Activated CD4-positive, alpha-beta T cell treated with anti-CD3 and anti-CD28 coated beads, Interleukin-2, amount 10 ng/mL, durations not matched to agents 7 days and 5 days (primary cell): ENCODE measurements at places on chromosomes 7 and 10. TPM values are rescaled to one million over a fixed set of nuclear protein-coding genes. Genes with fewer than 3 reads are reported as not detected.
A peak's percentile ranks its signal among the peaks of the same experiment; 100 is the strongest.

- no peaks in the 10 kb centered on the region for H3K27me3 ChIP-seq
- no peak overlapping the region for H3K27ac ChIP-seq
- no peaks in the 10 kb centered on the region for H3K4me1 ChIP-seq
- no peak for DNase-seq
- no peak overlapping the region for H3K4me3 ChIP-seq
Observed at GRCh38 chr7:81267508-81267907, 348.7 kb upstream of the SEMA3C start.

DNA sequence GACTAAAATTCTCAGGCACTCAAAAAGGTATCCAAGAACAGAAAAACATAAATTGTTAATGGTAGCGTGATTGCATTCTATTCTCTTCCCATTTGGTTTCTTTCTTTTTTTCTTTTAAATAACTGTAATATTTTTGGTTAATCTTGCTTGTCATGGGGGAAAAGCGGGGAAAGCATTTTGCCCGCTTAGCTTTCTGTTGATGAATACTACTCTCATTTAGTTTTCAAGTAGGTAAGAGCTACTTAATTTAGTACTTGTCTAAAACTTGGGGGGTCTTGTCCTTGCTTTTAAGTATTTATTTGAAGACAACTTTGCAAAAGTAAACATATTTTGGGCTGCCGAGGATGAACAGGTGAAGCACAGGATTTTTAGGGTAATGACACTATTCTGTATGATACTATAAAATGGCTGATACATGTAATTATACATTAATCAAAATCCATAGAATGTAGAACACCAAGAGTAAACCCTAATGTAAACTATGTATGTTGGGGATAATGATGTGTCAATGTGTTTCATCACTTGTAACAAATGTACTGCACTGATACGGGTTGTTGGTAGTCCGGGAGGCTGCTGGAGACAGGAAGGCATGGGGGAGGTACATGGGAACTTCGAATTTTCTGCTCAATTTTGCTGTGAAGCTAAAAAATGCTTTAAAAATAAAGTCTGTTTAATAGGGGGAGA, 1.7 kb downstream of the TES start:
- DNase-seq = no peak
- H3K4me3 ChIP-seq = peak overlapping the region; percentile 95
- H3K27ac ChIP-seq = peak overlapping the region; percentile 99
- H3K36me3 ChIP-seq = peaks cover 54% of the 10 kb centered on the region
- no peaks in the 10 kb centered on the region for H3K27me3 ChIP-seq

DNA sequence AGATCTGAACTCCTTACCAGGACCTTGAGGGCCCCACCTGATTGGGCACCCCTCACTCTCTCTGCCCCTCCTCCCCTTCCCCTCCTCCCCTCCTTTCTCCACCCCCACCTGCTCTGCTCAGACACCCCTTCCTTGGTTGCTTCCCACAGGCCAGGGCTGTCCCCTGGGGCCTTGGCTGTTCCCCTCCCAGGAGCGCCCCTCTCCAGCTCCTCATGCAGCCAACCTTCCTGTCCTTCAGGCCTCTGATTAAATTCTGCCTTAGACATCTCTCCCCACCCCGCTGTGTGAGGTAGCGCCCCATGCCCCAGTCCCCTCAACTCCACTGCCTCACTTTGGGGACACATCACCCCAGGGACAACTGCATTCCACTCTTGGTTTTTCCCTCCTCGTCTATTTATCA, 32.4 kb downstream of the HTRA1 start:
- no peaks in the 10 kb centered on the region for H3K36me3 ChIP-seq
- DNase-seq = no peak
- H3K27ac ChIP-seq = no peak overlapping the region
- H3K27me3 ChIP-seq = peaks cover 18% of the 10 kb centered on the region
- no peak overlapping the region for H3K4me3 ChIP-seq

GRCh38 chr10:132591166-132591971, 53.8 kb downstream of the INPP5A start:
- DNase-seq = no peak
- H3K36me3 ChIP-seq = peaks cover 9% of the 10 kb centered on the region
- H3K4me1 ChIP-seq = peaks cover 53% of the 10 kb centered on the region
- H3K4me3 ChIP-seq = no peak overlapping the region
- no peaks in the 10 kb centered on the region for H3K27me3 ChIP-seq

The SLC18A2 gene
- total RNA-seq = not detected

DNA sequence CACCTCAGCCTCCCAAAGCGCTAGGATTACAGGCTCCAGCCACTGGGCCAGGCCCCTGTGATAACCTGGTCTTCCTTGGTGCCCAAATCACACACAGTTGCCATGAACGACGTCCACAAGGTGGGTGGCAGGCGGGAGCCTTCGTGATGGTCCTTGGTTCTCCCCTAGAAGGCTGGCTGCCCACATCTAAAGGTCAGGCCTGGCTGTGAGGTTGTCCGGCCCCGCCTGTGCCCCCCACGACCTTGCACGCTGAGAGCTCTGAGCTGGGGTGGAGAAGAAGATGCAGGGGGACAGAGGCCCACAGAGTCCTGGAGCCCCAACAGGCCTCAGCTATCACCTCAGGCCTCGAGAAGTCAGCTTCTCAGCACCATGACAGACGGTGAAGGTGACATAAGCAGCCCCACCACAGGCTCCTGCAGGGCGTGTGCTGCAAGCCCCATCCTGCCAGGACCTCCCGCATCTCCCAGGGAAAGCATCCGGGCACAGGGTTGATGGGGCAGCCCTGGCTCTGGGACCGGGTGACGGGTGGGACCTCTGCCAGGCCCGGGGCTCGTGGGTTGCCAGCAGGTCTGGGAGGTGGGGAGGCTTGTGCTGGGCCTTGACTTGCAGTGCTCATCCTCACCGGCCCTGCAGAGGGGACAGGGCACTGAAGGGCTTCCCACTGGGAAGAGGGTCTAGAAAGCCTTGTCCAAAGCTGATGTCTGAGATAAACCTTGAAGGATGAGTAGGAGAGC, 217.4 kb downstream of the WDR37 start:
- H3K4me3 ChIP-seq = no peak overlapping the region
- no peak overlapping the region for H3K27ac ChIP-seq
- H3K27me3 ChIP-seq = peaks cover 10% of the 10 kb centered on the region
- no peaks in the 10 kb centered on the region for H3K36me3 ChIP-seq
- no peaks in the 10 kb centered on the region for H3K4me1 ChIP-seq

The SKIDA1 gene
- total RNA-seq = 0.33 TPM

DNA sequence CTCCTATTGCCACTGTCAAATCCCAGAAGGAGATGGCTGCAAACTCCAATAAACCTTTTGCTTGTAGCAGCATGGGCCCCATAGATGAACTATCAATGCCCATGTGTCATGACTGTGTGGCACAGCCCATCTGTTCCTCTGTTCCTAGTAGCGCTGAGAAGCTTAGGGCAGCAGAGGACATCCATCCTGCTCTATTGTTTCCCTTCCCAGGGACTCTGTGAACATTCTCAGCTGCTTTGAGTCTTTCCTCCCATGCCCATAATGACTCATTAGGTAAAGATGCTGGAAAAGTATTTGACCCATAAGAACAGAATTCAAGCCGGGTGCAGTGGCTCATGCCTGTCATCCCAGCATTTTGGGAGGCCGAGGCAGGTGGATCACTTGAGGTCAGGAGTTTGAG, 28.3 kb downstream of the STMP1 start:
- H3K27ac ChIP-seq = no peak overlapping the region
- no peak for DNase-seq
- no peak overlapping the region for H3K4me3 ChIP-seq
- H3K4me1 ChIP-seq = no peaks in the 10 kb centered on the region
- H3K36me3 ChIP-seq = no peaks in the 10 kb centered on the region

GRCh38 chr10:63671317-63671937, 150.2 kb downstream of the REEP3 start:
- H3K27ac ChIP-seq = no peak overlapping the region
- peaks cover 3% of the 10 kb centered on the region for H3K4me1 ChIP-seq
- H3K27me3 ChIP-seq = peaks cover 15% of the 10 kb centered on the region
- H3K36me3 ChIP-seq = no peaks in the 10 kb centered on the region
- no peak overlapping the region for H3K4me3 ChIP-seq
- DNase-seq = no peak

The OR2A1 gene
- total RNA-seq = 0.06 TPM

The LBX1 gene
- total RNA-seq = not detected

DNA sequence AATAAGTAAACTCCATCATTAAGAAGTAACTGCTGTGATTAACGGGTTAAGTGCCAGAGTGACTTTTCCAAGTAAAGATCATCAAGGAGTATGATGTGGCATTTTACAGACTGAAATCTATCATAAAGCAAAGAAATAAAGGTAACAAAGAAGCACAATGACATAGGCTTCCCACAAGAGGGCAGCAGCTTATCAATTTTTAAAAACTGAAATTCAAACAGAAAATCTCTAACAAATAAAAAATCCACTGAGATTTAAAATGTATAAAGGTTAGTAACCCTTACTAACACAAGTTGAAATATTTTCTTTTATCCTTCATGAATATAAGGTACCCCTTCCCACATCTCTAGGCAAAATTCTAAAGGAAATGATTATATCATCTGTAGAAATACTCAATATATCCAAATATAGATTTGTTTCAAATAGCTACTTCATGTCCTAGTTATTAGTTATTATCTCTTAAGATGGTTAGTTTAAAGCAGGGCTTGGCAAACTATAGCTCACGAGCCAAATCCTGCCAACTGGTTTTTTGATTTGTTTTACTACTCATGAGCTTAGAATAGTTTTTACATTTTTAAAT, 29.2 kb downstream of the FAM3C start:
- H3K36me3 ChIP-seq = peaks cover 9% of the 10 kb centered on the region
- no peak overlapping the region for H3K4me3 ChIP-seq
- DNase-seq = peak; percentile 50
- no peaks in the 10 kb centered on the region for H3K27me3 ChIP-seq
- H3K27ac ChIP-seq = no peak overlapping the region

DNA sequence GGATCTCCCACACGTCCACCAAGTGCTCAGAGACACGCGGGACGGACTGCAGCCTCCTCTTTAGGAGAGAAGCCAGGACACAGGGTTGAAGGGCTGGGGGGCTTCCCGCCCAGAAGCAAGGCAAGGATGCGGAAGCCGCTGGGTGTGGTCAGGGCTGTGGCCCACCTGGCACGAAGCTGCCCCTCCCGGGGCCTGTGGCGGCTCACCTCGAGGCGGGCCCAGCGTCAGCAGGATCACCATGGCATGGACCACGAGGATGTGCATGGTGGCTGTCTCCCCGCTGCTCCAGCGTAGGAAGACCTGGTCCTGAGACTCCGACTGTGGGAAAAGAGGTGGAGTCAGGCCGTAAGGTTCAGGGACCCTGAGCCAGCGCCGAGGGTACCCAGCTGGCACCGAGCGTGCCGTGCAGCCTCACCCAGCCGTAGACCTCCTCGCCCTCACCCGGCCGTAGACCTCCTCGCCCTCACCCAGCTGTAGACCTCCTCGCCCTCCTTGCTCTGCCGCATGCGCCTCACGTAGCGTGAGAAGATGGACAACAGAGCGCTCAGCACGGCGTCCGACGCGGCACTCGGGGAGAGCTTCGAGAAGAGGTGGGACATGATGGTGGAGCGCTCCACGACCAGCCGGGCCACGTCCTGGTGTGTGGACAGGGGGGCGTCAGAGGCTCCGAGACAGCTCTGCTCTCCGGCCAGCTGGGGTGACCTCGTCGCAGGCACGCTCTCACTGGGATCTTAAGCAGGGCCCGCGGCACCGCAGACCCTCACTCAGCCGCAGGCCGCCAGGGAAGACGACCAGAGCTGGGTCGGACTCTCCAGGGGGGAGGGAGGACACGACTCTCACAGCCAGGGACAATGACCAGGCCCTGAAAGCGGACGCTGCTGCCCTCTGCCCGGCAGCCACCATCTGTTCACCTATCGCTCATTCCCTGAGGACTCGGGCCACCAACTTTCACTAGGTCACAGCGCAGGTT, 20.4 kb downstream of the INTS1 start:
- H3K4me1 ChIP-seq = no peaks in the 10 kb centered on the region
- no peaks in the 10 kb centered on the region for H3K27me3 ChIP-seq
- H3K27ac ChIP-seq = no peak overlapping the region
- DNase-seq = no peak
- peaks cover 6% of the 10 kb centered on the region for H3K36me3 ChIP-seq

- no peak overlapping the region for H3K27ac ChIP-seq
- no peaks in the 10 kb centered on the region for H3K36me3 ChIP-seq
- H3K4me3 ChIP-seq = no peak overlapping the region
- no peak for DNase-seq
- no peaks in the 10 kb centered on the region for H3K4me1 ChIP-seq
- H3K27me3 ChIP-seq = no peaks in the 10 kb centered on the region
Observed at GRCh38 chr7:84876061-84876821, 310.6 kb downstream of the SEMA3D start.

The HDAC9 gene
- 0.22 TPM for total RNA-seq

DNA sequence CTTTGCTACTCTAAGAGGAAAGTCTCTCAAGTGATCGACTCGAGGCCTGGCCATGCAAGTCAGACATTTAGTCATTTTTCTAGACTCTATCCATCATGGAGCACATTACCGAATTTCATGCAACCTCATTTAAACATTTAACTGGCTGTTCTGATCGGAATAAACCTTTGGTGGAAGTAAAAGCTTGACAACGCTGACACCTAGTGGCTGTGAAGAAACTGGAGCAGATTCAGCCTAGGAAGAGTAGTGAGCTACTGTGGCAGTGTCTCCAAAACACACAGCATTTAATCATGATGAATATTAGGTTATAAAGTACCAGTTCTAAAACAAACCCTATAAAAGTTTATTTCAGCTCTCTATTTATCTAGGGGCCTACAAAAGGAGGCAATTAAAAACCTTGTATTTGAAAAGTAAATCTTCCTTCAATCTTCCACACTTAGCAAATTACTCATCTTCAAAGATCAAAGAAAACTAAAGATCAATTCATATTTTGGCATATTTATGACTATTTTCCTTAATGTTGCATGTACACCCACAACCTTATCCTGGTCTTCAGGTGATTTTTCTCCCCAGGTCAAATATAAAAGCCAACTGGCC, 175.0 kb downstream of the CTNNA3 start:
- H3K27ac ChIP-seq = no peak overlapping the region
- DNase-seq = peak; percentile 51
- H3K4me1 ChIP-seq = no peaks in the 10 kb centered on the region
- no peak overlapping the region for H3K4me3 ChIP-seq
- H3K27me3 ChIP-seq = peaks cover 4% of the 10 kb centered on the region

GRCh38 chr7:106777674-106778299, 87.3 kb upstream of the PIK3CG start:
- no peaks in the 10 kb centered on the region for H3K27me3 ChIP-seq
- no peak overlapping the region for H3K4me3 ChIP-seq
- H3K4me1 ChIP-seq = peaks cover 2% of the 10 kb centered on the region
- no peak for DNase-seq

The SLC13A1 gene
- not detected for total RNA-seq

GRCh38 chr10:17368708-17369272, 85.6 kb downstream of the ST8SIA6 start:
- no peaks in the 10 kb centered on the region for H3K36me3 ChIP-seq
- H3K27me3 ChIP-seq = peaks cover 5% of the 10 kb centered on the region

- no peak for DNase-seq
- H3K36me3 ChIP-seq = peaks cover 36% of the 10 kb centered on the region
- H3K4me1 ChIP-seq = peaks cover 13% of the 10 kb centered on the region
- H3K27ac ChIP-seq = no peak overlapping the region
Observed at GRCh38 chr10:87760195-87760905, 57.7 kb downstream of the ATAD1 start.
